ENCODE measurements at places on chromosomes 4 and X.

GRCh38 chr4:89506866-89507491 is 199.4 kb upstream of the GPRIN3 start:
- no peak for DNase-seq

GRCh38 chr4:126532527-126532926 is 1100.2 kb upstream of the INTU start:
- no peak for DNase-seq

DNA sequence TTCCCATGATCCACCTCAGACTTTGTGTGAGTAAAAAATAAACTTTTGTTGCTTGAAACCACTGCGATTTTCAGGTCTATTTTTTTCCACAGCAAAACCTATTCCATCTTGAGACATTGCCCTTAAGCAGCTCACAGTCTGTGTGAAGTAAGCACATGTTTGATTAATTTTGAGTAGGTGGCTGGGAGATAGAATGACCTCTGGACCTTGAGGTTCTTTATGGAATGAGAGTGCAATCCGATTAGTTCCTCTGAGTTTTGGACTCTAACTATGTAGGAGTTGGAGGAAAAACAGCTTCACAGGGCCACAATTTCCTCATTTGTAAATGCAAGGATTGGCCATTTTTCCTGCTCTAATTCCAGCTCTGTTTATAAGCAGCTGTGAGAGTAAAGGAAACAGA is 234.1 kb upstream of the IGFBP7 start:
- DNase-seq: no peak

- DNase-seq: no peak
Measured at GRCh38 chrX:150573702-150574101, 5.3 kb downstream of the MTM1 start.

GRCh38 chrX:40146262-40147125 is 48.7 kb upstream of the BCOR start:
- DNase-seq: peak; percentile 62

DNA sequence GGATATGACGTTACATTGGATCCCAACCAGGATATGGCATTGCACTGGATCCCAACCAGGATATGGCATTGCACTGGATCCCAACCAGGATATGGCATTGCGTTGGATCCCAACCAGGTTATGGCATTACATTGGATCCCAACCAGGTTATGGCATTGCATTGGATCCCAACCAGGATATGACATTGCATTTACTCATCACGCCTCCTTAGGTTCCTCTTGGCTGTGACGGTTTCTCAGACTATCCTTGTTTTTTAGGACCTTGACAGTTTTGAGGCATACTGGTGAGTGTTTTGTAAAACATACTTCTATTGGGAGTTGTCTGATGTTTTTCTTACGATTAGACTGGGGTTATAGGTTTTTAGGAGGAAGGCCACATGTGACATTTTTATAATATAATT is 5.4 kb upstream of the ACSL1 start:
- DNase-seq: no peak

GRCh38 chrX:38694394-38694793 is 106.9 kb upstream of the MID1IP1 start:
- DNase-seq: peak; percentile 6

DNA sequence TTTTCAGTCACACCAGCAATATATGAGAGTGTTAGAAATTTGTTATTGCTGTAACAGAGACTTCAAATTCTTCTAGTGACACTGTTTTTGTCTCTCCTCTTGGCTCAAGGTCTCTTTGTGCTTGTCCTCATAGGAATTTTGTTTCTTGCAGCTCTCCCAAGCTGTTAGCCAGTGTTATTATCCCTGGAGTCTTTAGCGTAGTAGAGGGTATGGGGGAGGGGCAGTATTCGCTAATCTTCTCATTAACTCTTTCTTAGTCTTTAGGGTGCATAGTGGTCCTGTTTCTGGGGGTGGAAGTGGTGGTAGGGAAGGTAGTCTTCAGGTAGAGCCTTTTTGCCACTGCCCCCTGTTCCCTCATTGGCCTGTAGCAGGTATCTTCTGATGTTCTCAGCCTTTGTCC is 79.4 kb downstream of the JADE3 start:
- DNase-seq: no peak

DNA sequence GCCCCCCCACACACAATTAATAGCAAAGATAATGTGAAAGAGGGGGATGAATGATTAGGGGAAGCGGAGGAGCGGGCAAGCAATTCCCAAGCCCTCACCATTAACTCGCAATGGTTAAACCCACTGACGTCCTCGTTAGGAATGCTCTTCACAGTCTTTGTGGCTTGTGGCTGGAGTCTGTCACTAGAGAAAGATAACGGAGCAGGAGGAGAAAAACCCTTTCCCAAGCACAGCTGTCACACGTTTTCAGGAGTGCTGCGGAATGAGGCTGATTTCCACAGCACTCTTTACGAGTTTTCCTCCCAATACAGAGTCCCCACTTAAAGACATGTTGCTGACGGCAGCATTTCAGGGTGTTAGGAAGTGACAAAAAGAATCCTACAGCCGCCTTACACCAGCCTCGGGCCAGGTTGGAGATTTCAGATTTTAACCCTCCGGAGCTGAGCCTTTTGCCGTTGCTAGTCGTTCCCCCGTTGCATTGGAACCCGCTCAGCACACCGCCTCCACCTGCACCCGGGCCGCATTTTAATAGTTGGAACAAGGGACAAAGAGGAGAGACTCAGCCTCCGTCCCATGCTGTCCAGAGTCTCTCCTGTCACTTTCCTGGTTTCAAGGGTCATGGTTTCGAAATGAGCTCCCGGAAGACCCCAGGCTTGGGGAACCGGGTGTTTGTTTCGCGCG is 92.2 kb downstream of the GEMIN8 start:
- peak; percentile 51 for DNase-seq

DNA sequence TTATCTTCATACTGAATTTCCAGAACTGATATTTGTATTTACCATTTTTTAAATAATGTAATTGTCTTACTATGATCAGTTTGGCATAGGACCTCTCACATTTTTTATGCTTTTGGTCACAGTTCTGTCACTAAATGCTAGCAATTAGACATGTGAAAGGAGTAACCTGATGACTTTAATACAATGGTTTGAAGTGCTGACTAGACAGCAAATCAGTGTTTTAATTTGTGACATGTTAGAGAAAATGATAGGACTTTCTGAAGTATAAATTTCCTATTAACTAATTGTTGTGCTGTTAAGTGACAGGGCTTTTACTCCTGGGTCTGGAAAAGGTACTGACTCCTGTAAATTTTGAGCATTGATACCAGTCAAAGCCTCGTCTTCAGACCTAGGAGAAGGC is 117.5 kb downstream of the ZNF330 start:
- DNase-seq: no peak

DNA sequence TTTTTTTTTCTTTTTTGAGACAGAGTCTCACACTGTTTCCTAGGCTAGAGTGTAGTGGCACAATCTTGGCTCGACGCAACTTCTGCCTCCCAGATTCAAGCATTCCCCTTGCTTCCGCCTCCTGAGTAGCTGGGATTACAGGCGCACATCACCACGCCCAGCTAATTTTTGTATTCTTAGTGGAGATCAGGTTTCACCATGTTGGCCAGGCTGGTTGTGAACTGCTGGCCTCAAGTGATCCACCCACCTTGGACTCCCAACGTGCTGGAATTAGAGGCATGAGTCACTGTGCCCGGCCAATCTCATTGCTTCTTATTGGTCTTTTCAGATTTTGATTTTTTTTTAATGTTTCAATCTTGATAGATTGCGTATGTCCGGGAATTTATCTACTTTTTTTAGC is 124.4 kb downstream of the NBDY start:
- peak; percentile 36 for DNase-seq

DNA sequence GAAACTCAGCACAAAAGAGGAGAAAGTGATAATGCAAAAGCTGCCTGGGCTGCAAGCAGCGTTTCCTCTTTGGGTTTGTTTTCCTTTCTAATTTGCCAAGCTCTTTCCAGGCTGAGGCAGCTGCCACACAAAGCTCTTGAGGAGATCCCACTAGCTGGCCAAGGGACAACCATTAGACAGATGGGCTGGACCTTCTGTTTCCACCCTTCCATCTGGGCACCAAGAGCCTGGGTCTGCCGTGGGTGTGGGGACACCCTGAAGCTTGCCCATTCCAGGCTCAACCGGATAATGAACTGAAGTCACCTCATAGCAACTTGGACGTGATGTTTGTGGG is 194.6 kb upstream of the C1QTNF7 start:
- DNase-seq: peak; percentile 35

- no peak for DNase-seq
Measured at GRCh38 chrX:148259990-148260389, 240.4 kb upstream of the AFF2 start.

DNA sequence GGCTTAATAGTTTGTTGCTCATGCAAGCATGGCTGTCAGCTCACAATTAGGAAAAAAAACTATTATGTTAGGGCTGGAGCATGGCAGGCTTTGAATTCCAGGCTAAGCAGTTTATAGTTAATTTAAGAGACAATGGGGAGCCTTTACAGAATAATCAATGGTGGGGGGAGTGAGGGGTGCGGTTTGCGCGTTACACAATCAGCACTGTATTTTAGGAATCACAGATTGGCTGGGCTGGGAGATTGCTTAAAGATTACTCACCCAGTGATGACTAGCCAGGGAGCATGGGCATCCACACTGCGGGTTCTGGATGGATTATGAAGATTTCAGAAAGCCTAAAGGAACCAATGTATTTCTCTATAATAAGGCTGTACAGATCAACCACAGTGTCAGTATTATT is 186.6 kb downstream of the SOX3 start:
- DNase-seq: peak; percentile 80

DNA sequence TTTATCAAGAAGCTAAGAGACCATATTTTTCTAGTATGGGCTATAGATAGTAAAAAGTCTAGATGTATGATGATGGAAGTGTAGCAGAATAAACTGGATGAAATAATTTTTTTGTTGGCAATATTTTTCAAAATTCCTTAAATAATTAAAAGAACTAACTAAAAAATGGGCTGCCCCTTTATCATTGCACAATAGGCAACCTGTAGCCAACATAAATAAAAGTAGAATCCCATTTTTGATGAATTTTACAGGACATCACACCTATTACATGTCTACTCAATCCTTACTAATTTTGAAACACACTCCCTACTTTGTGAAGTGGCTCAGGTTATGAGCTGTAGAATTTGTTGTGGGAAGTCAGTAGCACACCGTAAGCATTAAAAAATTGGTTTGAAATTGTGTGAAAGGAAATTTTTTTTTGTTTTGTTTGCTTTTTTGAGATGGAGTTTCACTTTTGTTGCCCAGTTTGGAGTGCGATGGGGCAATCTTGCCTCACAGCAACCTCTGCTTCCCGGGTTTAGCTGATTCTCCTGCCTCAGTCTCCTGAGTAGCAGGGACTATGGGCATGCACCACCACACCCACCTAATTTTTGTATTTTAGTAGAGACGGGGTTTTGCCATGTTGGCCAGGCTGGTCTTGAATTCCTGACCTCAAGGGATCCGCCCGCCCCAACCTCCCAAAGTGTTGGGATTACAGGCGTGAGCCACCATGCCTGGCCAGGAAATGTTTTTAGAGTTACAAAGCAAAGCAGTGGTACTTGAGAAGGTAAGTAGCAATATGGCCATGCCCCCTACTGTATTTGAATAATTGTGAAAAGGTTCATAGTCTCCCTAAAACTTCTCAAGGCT is 8.9 kb upstream of the RUFY3 start:
- DNase-seq: no peak

DNA sequence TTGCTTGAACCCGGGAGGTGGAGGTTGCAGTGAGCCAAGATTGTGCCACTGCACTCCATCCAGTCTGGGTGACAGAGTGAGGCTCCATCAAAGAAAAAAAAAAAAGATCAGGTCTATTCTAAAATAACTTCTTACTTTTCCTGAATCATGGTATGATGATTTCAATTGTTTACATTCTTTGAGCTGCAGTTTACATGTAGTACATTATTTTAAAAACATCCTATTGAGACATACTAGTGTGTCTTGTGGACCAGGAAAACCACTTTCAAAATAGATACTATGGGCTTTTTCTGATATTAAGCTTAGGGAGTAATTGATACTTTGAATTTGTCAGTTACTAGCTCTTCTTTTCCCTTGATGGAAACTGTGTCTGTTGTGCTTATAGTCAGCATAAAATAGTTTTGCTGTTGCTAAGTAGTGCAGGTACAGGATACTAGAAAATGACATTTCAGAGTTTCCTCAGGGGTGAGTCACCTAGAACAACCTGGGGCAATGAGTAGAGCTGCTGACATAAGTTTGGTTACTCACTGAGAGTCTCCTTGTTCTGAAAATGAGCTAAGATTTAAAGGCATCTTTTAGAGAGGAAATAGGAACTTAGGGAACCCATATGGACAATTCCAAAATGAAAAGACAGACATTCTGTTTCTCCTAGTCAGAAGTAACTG is 53.2 kb upstream of the C4orf54 start:
- peak; percentile 83 for DNase-seq

Data from M059J (cell line).